ENCODE measurements at places on chromosomes 7 and 10.

GRCh38 chr10:70786799-70787415, 1.7 kb upstream of the TBATA start:
- DNase-seq, result no peak

- DNase-seq, result no peak
Measured at GRCh38 chr7:95482424-95482823, 3.3 kb upstream of the ASB4 start.

DNA sequence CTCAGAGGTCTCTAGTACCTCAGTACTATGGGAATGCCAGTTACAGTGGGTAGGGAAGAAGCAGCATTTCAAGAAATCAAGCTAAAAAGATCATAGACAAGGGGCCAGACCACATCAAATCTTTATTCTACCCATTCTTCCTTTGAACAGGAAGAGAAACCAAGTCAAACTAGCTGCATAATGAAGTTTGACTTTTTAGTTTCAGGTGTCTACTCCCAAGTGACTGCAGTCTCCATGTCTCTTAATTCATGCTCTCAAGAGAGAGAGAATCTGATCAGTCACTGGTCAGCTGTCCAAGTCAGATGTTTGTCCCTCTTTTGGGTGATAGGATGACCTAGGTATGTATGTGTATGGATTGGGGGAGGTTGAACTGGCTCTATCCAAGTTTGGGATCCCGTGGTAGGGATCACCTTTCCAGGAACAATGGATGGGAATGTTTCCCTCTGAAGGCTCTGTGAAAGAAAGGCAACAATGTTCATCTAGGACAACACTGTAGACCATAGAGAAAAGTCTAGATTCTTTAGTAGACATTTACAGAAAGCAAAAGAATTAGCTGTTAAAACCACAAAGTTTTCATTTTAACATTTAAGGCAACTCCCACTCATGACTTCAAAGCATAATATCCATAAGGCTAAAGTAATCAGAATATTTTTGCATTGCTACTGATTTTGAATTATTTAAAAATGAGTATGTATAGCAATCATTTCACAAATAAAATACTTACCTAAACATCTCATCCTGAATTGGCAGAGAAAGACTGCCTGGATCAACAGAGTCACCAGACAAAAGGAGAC, 30.1 kb upstream of the PRTFDC1 start:
- DNase-seq, result no peak

DNA sequence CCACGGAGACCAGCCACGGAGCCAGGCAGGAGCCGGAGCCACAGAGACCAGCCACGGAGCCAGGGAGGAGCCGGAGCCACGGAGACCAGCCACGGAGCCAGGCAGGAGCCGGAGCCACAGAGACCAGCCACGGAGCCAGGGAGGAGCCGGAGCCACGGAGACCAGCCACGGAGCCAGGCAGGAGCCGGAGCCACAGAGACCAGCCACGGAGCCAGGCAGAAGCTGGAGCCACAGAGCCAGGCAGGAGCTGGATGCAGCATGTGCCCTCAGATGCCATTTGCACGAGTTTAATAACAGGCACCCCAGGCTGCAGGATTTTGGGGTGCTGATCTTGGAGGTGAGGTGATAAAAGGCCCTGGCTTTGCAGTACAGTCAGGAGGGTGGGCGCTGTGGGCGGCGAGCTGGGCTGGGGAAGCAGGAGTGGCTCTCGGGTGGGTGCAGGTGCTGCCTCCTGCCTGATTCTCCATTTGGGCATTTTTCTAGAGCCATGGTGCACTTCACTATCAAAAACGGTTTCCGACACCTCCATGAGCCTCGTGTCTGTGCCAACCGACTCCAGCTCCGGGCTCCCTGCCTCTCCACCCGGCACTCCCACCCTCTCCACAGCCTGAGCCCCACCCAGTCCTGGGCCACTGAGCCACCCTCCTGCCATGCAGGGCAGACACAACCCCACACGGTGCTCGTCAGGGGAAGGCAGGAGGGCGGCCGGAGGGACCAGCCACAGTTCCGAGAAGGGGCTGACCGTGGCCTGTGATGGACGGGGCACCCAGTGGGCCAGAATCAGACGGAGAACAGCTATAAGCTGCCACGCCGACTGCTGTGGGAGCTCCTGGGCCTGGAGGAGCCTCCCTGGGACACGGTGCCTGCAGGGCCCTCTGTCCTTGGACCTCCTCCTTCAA, 40.8 kb upstream of the NKX6-2 start:
- no peak for DNase-seq

DNA sequence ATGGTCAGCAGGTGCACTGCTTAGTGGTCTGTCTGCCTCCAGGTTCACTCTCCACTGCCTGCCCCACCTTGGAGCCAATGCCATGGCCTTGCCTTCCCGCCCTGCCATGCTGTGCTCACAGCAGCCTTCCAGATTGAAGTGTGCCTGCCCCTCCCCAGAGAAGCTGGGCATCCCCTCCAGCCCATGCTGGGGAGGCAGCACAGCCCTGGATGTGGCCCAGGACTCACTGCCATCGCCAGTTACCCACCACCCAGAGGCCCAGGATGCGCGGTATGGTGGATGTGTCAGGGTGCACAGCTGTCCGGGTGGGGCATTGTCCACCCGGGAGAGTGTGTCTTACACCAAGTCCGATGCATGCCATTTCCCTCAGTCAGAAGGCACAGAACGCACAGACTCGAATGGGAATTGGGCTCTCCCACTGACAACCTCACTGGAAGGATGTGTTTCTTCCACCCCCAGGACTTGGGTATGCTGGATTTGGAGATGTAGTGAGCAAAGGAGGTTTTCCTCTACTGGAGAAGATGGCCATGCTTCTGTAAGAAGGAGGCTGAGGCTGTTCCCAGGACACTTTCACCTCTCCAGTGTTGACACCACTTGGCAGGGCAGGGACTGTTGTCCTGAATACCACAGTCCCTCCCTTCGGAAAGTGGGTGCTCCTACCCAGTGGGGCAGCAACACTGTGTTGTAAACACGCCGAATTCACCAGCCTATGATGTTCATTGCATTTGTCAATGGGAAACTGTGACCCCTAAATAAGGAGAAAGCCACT, 122.0 kb downstream of the ADARB2 start:
- no peak for DNase-seq

DNA sequence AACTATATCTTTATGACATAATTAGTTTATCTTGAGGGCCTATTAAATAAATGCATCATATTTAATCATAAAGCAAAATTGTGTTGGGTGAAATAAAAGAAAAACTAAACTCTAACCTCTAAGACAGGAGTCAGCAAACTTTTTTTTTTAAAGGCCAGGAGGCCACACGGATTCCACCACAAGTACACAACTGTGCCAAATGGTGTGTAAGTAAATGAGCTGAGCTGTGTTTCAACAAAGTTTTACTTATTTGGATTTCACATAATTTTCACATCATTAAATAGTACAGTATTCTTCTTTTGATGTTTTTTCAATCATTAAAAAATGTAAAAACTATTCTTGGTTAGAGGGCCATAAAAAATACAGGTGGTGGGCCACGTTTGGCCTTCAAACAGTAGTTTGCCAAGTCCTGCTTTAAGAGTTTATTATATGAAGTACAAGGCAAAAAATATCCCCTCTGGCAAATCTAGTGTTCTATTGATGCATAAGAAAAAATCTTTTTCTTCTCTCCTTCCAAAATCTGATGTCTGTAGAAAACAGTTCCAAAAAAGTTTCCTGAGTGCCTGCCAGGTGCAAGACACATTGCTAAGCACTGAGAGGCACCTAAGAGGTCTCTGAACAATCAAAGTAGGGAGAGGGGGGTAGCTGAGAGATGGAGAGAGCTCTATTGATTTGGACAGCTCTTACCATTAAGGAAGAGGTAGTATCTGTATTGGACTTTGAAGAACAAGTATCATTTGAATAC, 26.5 kb upstream of the SPOCK2 start:
- DNase-seq, result no peak

GRCh38 chr7:16960337-16960965, 78.7 kb upstream of the AGR3 start:
- DNase-seq, result no peak
